ENCODE measurements at places on chromosomes 5 and 9. TPM values are rescaled to one million over a fixed set of nuclear protein-coding genes. Genes with fewer than 3 reads are reported as not detected.

The MTAP gene
- 25.7 TPM for total RNA-seq

The PCDHAC1 gene
- 0.10 TPM for total RNA-seq

The TXNDC8 gene
- not detected for total RNA-seq

The BHMT2 gene
- total RNA-seq, result 5.3 TPM

The PTGS1 gene
- 3.4 TPM for total RNA-seq

The MAMDC4 gene
- total RNA-seq, result 12.9 TPM

The PCDHGA5 gene
- 5.3 TPM for total RNA-seq

The KIAA1191 gene
- total RNA-seq, result 82.2 TPM

The OTP gene
- total RNA-seq, result not detected

The C9orf153 gene
- 0.42 TPM for total RNA-seq

The TSSK1B gene
- total RNA-seq, result not detected

The CRHBP gene
- total RNA-seq, result 0.92 TPM

The IL5 gene
- total RNA-seq, result not detected

The SGCD gene
- 76.9 TPM for total RNA-seq

The TLX3 gene
- total RNA-seq, result not detected

All from left ventricle myocardium superior (tissue), 1 donor.